ENCODE measurements at places on chromosomes 13 and 19. TPM values are rescaled to one million over a fixed set of nuclear protein-coding genes. Genes with fewer than 3 reads are reported as not detected.

The CEBPA gene
- 53.9 TPM for total RNA-seq

- H3K4me1 ChIP-seq: no peaks in the 10 kb centered on the region
- no peaks in the 10 kb centered on the region for H3K36me3 ChIP-seq
- no peak overlapping the region for H3K4me3 ChIP-seq
- no peak for DNase-seq
- H3K27me3 ChIP-seq: no peaks in the 10 kb centered on the region
Measured at GRCh38 chr13:24698686-24699085, 18.5 kb downstream of the ATP12A start.

- no peak for DNase-seq
- no peaks in the 10 kb centered on the region for H3K4me1 ChIP-seq
- no peaks in the 10 kb centered on the region for H3K27me3 ChIP-seq
- H3K4me3 ChIP-seq: no peak overlapping the region
- no peak overlapping the region for H3K27ac ChIP-seq
Measured at GRCh38 chr13:84127597-84128128, 245.4 kb upstream of the SLITRK1 start.

DNA sequence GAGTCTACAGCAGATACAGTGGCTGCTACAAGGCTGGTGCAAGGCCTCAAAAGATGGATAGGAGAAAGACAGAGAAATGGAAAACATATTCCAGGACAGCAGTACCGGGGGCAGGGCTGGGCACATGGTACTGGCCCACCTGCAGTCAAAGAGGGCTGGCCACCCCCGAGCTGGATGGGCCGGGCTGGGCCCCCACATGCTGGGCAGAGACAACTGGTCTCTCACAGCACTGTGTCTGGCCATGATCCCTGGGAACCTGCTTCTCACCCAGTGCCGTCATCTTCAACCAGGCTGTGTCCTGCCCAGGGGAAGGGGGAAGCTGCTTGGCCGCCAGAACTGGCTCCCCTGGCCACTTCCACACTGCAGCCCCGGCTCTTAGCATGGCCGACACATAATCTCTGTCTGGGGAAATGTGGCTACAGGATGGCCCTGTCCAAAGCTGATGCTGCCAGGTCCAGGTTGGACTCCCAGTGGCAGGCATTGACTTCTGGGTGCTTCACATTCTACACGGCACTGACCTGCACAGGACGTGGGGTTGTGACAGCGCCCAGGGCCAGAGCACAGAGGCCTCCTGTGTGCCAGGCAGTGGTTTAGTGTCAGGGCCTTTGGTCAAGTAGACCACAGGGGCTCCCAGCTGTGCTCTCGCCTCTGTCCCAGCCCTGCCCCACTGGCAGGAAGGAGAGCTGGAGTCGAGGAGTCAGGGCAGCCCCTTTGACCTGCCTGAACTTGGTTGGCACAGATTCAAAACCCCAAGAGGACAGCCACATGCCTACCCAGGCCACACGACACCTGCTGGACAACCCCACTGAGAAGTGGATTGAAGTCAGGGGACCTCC lies 21.7 kb downstream of the PEPD start:
- no peaks in the 10 kb centered on the region for H3K27me3 ChIP-seq
- H3K4me1 ChIP-seq: no peaks in the 10 kb centered on the region
- peak; percentile 68 for DNase-seq
- no peaks in the 10 kb centered on the region for H3K36me3 ChIP-seq

DNA sequence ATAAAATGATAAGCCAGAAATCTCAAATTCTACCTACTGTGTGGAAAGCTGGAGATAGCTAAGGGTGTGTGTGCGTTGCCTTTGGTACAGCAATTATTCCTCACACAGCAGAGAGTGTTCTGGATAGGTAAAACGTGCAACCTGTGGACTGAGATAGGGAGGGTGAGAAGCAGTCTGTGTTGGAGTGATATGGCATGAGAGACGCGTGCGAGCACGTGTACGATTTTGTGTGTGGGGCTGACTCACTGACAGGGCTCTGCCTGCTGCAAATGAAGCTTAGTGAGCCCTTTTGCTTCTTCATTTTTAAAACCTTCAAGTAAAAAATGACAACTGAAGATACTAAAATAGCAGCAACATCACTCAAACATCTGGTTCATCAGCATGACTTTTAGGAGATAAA lies 35.7 kb upstream of the SLC10A2 start:
- no peak for DNase-seq
- no peak overlapping the region for H3K4me3 ChIP-seq
- no peak overlapping the region for H3K27ac ChIP-seq
- no peaks in the 10 kb centered on the region for H3K4me1 ChIP-seq
- no peaks in the 10 kb centered on the region for H3K27me3 ChIP-seq

The WIZ gene
- 21.8 TPM for total RNA-seq

Measured in right lobe of liver (tissue), 6 donors.